K562 (cell line): ENCODE measurements at places on chromosomes 1 and 21. TPM values are rescaled to one million over a fixed set of nuclear protein-coding genes. Genes with fewer than 3 reads are reported as not detected.

- peaks cover 2% of the 10 kb centered on the region; the same call in 1 of the 3 replicates for H3K36me3 ChIP-seq
- peaks cover 34% of the 10 kb centered on the region for H3K4me1 ChIP-seq
- no peak overlapping the region for H3K27ac ChIP-seq
- H3K27me3 ChIP-seq: no peaks in the 10 kb centered on the region
- peak; percentile 49 for DNase-seq
Observed at GRCh38 chr1:180636138-180636537, 4.3 kb downstream of the XPR1 start.

DNA sequence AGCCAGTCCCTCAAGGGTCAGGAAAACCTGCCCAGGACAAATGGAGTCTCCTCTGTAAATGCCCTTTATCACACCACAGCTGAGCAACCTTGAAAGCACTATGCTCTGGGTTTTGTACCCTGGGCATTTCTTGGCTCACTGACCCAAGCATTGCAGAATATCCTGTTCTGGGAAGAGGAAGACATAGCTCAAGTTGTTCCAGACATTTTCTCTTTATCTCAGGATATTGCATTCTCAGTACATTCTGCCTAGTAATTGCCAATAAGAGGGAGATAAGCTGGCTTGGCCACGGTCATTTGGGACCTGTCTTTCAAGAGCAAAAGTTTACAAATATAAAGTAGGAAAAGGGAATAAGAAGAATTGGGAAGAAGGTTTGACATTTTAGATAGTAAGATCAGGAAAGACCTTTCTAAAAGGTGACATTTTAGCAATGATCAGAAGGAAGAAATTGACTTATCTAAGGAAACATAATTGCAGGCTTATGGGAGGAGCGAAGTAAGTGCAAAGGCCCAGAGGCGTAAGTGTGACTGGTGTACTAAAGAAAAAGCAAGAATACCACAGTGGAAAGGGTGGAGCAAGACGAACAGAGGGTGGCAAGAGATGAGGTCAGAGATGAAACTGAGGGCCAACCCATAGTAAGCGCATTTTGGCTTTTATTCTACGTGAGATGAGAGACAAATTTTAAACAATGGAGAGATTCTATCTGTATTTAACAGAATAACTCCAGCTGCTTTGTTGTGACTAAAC is 394.0 kb upstream of the CXADR start:
- no peaks in the 10 kb centered on the region for H3K4me1 ChIP-seq
- no peak overlapping the region for H3K27ac ChIP-seq
- DNase-seq: no peak
- H3K36me3 ChIP-seq: no peaks in the 10 kb centered on the region
- no peak overlapping the region for H3K4me3 ChIP-seq
- no peaks in the 10 kb centered on the region for H3K27me3 ChIP-seq

PKNOX1 gene
- 11.7 and 14.9 TPM in 2 replicates for total RNA-seq

INTS3 gene
- total RNA-seq: 23.6 and 24.1 TPM in 2 replicates

SLC44A3 gene
- not detected in 2 replicates for total RNA-seq

SLC9C2 gene
- total RNA-seq: not detected in 2 replicates
